ENCODE measurements at places on chromosomes 6 and 20. TPM values are rescaled to one million over a fixed set of nuclear protein-coding genes. Genes with fewer than 3 reads are reported as not detected.

PSORS1C1 gene
- total RNA-seq = not detected

KDM1B gene
- total RNA-seq = 16.2 TPM

BTN2A1 gene
- total RNA-seq = 16.7 TPM

TP53TG5 gene
- total RNA-seq = not detected

CABLES2 gene
- total RNA-seq = 15.2 TPM

HLA-DRB1 gene
- total RNA-seq = 718 TPM

ZFP57 gene
- not detected for total RNA-seq

COL20A1 gene
- total RNA-seq = not detected

CEP57L1 gene
- total RNA-seq = 13.9 TPM

C6orf163 gene
- total RNA-seq = 1.4 TPM

DNA sequence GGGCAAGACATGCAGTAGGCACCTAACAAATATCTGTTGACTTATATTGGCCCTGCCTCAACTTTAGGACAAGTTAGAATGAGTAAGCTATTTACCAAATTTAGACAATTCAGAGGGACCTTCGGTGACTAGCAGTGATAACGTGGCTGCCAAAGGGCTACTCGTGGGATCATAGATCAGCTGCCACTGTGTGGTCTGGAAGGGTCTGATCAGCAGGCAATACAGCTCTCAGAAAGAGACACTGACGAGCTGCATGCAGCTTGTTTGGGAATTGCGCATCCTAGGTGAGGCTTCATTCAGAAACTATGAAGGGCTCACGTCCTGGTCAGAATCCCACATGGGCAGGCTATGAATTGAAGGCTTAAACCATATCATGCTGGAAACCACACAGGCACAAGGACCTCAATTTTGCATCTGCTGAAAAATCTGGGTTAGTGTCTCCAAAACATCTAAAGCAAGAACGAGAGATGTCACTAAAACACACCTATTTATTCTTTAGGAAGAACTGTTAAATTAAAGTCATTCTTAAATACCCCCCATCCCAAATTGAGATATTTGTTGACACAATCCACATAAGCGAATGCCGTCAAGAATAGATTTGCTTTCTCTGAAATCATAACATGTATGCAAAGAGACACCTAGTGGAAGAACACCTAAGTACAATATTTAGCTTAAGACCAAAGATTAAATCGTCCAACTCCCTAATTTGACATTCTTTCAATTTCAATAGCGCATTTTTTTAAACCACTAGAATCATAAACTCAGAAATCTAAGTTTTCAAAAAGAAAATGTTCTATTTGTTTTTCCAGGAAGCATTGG, 79.6 kb downstream of the IPCEF1 start:
- no peak for DNase-seq

DNA sequence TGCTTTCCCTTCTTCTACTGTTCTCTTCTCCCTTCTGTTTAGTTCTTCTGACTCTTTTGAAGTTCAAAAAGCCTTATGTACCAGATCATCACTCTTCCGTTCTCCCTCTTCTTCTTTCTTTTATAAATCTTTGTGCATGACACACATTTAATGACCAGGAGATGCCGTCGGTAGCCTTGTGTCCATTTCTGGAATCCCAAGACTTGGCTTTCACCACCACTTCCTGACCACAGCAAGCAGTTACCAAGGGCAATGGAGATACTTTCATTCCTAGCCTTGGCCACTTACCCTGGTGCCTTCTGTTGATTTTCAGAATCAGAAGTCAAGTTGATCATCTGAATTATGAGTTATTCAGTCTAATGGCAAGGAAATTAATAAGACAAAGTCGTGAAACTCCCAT, 268.5 kb upstream of the QKI start:
- no peak for DNase-seq

DNA sequence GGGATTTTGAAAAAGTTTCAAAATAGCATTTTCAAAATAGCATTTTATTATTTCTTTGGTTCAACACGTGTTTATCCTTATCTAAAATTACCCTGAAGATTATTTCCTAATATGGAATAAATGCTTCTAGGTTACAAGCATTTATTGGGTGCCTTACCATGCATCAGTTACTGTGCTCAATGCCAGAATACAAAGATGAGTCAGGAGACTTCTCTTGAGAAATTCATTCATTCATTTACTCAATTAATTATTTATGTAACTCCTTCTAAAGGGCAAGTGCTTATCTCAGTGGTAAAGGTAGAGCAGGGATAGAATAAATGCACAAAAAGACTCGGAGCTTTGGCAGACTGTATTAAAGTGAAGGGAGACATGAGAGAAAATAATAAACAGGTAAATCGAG, 150.1 kb upstream of the PDE7B start:
- no peak for DNase-seq

DNA sequence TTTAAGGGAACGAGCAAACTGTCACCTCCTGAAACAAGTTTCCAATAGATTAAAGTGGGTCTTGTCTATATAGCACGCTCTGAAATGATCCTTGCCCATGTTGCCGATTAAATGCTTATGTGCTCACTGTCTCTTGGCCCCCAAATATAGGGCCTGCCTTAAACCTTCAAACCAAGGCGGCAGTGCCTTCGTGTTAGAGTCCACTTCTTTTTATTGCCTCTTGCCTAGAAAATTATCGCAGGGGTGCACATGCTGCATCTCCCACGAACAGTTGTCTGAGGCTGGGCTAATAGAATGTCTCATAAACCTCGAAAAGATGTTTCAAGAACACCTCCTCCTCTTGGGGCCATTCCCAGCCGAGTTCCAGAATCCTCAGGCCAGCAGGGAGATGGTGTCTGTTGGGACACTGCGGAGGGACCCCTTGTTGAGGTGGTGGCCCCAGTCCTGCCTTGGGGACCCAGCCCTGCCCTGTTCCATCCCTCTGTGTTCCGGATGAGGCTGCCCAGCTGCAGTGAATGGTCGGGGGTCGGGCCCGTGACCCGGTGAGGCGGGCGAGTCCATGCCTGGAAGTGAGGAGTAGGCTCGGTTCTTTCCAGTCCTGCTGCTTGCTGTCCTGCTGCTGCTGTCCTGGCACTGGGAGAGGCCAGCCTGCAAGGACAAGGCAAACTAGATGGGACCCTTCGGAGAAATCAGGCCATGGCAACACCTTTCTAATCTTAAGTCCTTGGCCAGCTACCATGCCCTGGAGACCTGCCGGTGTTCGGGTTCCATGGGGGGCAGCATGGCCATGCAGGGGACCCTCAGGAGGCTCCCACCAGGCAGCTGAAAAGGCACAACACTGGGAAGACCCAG, 34.7 kb upstream of the SLCO4A1 start:
- no peak for DNase-seq

DNA sequence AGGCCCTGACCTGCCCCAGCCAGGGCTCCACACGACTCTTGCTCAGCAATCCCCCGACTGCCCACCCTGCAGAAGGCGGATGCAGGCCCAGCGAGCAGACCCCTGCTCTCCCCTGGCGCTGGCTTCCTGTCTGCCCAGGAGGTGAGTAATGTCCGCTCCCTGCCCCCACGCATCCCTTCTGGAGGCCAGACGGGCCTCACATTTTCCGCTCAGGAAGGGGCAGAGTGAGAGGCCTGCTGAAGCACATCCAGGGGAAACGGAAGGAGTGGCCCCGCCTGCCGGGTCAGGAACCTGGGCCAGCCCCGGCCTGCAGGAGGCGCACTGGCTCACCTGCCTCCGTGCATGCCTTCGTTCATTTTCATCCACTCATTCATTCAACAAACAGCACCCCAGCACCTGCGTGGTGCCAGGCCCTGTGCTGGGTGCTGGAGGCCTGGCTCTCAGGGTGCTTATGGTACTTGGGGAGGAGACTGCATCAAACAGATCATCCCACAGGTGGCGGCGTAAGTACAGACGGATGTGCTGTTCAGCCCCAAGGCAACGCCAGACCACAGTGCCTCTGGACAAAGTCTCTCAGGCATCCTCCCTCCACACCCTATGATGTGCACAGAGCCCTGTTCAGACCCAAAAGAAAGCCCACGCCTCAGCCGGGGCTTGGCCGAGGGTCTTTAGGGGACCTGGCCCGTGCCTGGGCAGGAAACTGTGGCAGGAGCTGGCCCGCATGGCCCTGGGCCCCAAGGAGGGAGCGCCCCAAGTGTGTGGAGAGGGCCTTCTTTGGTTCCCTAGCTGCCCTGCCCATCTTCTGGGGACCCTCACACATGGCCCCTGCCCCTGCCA, 112.1 kb downstream of the ASXL1 start:
- no peak for DNase-seq

GRCh38 chr20:63895202-63895951, 451 bp downstream of the DNAJC5 start:
- DNase-seq = no peak

- DNase-seq = no peak
These were observed 158.7 kb downstream of the SOX4 start for GRCh38 chr6:21752054-21752811.

- no peak for DNase-seq
These were observed 193.6 kb upstream of the FOXQ1 start for GRCh38 chr6:1118287-1118647.

DNA sequence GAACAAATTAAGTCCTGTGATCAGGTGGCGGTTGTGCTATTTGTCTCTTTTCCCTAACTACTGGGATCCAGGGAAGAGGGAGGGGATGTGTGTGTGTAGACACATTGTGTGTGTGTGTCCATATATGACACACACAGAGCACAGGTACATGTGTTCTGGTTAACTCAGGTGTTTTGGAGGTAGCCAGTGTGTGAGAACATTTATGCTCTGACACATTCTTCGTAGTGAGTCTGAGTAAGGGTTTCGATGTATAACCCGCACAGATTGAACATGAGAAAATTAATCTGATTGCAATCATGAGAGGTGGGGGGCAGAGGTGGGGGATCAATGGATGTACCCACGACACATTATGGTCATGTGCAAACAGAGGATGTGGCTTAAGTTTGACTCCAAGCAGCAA, 12.6 kb downstream of the ZC3H12D start:
- DNase-seq = no peak

- no peak for DNase-seq
These were observed 8.9 kb downstream of the BPIFB1 start for GRCh38 chr20:33291830-33292355.

- DNase-seq = no peak
These were observed 510.7 kb upstream of the ZNF337 start for GRCh38 chr20:26207237-26207966.

DNA sequence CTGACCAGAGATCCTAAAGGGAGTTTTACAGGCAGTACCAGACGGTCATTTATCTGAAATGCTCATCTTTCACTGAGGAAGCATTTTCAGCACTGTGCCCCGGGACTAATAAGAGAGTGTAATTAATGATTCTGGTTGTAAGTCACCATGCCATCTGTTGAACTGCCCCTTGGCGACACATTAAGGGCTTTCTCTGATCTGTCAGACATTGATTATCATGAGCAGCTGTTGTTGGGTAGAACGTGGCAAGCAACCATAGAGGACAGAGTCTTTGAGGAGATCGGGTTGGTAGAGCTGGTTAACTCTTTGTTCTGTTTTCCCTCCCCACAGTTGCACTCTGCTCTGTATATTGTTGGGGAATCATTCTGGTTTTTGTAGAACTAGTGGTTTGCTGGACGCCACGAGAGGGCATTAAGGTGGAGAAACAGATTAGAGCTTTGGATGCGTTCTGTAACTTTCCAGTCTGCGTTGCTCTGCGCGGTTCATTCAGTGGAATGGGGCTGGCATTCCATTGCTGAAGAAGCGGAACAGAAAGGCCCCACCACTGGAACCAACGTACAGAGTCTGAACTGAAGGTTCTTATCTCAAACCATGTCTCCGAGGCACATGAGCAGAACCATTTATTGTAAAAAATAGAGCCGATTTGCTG, 34.3 kb downstream of the RPRD1B start:
- DNase-seq = no peak

- no peak for DNase-seq
These were observed 142.7 kb upstream of the EXOC2 start for GRCh38 chr6:835476-836160.

GRCh38 chr6:43393602-43394001, 24.2 kb upstream of the ZNF318 start:
- no peak for DNase-seq

DNA sequence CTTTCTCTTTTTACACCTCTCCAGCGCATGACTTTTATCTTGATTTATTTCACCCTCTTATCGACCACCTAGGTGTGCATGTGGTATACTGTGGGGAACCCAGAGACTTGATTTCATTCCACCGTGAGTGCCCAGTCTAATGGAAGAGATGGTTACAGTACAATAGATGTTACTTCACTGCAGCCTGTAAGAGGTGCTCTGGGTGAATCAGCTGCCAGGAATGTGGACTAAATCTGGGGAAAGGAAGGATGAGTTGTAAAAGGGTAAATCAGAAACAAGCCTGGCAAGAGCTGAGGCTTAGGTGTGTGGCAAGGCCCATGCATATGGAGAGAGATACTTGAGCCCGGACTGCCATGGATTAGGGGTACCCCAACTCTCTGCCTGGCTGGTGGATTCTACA, 7.4 kb downstream of the STK35 start:
- DNase-seq = no peak

- DNase-seq = no peak
These were observed 45.6 kb upstream of the SLC22A1 start for GRCh38 chr6:160076009-160076408.

GRCh38 chr20:38248133-38248532, 12.4 kb downstream of the KIAA1755 start:
- DNase-seq = no peak

DNA sequence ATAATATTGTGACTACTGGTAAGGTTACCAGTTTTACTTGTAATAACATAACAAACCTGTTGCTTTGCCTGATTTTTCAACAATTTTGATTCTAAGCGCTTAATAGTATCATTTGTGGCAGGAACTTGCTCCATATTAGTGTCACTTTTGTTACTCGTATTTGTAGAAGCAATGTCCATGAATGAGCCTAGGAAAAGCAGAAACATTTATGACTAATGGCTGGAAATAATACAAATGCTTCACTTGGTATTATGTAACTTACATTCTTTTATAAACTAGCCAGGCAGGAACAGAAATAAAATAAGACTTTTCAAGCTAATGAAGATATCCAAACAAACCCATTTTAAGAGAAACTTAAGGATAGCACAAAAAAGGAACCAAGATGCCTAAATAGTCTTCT, 38.9 kb downstream of the MAP3K7 start:
- no peak for DNase-seq

GRCh38 chr6:35028781-35029769, 112.1 kb downstream of the TCP11 start:
- no peak for DNase-seq

DNA sequence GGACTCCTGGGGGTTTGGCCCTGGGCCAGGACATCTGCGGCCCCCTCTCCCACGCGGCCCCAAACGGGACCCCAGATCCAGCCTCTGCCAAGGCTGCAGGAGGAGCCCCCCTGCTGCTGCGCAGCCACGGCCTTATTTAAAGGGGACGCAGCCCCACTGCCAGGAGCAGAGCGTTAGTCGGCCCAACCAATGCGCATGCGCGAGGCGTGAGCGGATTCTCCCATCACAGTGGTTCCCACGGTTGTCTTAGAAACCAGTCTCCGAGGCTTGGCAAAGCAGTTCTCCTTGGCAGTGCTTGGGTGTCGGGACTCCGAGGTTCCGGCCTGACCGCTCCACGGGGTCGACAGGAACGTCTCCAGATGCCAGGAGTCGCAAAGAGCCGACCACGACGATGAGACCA, 288.3 kb upstream of the ZNF337 start:
- no peak for DNase-seq
